ENCODE measurements at places on chromosomes 7 and 10.

GRCh38 chr10:22253580-22253882, 35.7 kb upstream of the EBLN1 start:
- no peak for DNase-seq

- no peak for DNase-seq
These were observed 19.3 kb upstream of the MYO3A start for GRCh38 chr10:25914776-25915175.

DNA sequence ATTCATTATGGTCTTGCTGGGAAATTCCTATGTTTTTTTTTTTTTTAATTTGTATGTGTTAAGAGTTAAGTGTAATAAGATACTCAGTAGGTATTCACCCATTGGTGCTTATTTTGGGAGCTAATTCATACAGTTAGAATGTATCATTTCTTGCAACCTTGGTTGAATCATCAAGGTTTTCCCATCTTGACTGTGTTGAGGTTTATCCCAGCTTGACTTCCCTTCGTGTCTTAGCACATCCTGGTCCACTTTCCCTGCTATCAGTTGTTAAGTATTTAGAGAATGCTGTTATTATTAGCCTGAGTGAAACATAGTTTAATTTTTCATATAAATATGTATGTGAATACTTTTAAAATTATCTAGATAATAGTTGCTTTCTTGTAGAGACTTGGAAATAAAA, 20.8 kb downstream of the RALA start:
- DNase-seq, result no peak

DNA sequence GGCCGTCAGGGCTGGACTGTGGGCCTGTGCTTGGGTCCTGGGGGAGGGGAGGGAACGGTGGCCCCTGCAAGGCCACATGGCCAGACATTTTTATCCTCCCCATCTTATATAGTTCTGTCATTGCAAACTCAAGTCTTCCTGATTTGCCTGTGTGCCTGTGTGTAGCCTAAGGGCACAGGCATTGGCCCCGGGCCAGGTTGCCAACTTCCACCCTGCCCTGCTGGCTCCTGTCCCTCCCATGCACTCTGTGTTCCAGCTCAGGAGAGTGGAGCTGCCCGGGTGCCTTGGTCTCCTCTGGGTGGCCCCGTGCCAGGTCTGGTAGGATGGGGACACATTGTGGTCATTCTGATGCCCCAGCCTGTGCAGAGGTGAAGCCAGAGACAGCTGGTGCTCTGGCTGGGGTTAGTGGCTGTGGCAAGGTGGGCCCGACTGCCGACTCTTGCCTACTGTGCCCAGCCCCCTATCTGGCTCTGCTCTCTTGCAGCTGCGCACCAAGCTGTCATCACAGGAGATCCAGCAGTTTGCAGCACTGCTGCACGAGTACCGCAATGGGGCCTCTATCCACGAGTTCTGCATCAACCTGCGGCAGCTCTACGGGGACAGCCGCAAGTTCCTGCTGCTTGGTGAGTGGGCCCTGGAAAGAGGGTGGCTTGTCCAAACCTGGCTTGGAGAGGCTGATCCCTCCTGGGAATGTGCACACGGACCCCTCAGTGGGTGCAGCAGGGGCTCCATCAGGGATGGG, 14.8 kb downstream of the NACAD start:
- no peak for DNase-seq

DNA sequence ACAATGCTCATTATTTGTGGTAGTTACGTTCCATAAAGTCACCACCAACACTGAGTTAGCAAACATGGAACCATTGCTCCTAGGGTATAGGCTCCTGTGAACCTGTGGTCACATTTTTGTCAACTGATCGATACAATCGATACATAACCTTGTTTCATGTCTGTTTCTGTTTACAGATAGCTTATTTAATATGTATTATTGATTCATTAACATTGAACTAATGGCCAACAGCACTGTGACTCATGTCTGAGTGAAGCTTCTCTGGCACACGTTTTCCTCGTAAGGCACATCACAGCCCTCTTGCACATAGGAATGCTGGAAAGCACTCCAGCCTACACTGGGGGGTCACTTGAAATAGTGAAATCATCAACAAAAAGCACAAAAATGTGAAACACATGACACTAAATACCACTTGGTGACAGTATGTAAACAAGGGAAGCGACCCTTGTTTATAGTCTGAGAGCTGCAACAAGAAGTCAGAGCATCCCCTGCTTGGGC, 27.0 kb downstream of the GHRHR start:
- no peak for DNase-seq

DNA sequence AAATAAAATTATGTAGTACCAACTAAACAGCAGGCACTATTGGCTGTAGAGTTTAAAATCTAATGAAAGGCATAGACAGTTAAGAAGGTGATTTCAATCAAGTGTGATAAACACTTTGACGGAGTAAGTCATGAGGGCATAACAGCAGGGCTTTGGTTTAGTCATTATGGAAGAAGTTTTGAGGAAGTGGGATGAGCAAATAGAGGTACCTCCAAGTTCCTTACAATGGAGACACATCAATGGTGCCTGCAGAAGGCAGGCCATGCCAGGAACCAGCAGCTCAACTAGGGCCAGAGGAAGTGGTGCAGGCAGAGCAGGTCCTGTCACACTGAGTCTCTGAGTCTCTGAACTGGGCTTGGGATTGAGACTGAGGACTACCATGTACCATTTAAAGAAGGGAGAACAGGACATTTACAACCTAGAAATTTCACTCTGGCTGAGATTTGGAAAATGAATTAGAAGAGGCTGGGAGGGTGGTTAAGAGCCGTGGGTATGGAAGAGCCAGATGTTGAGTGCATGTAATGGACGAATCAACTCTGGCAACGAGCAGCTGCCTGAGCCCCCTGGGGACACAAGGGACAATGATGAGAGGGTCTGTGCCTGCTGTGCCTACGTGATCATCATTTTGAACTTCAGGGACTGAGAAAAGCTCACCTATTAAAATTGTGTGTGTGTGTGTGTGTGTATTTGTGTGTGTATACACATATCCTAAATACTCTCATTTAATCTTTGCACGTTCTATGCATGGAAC, 208.7 kb upstream of the POM121L12 start:
- DNase-seq, result no peak

GRCh38 chr10:7561216-7561893, 105.4 kb downstream of the ITIH5 start:
- DNase-seq, result no peak

DNA sequence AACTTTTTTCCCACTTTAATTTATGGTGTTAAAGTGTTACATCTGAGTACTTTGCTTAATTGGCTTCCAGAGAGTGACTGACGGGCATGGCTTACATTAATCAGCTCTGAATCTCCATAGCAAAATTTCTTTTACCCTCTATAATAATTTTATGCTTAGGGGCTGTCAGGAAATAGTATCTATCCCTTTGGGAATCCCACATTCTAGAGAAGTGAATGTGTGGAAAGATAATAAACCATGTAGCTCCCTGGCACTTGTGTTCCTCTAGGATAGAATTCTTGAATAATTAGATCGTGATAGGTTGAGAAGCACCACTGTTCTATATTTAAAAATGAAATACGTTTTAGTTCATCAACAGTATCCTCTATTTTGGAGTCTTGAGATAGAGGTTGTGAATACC, 89.6 kb downstream of the DNAJB9 start:
- no peak for DNase-seq

- DNase-seq, result no peak
These were observed 70.4 kb downstream of the LYZL2 start for GRCh38 chr10:30559180-30559579.

DNA sequence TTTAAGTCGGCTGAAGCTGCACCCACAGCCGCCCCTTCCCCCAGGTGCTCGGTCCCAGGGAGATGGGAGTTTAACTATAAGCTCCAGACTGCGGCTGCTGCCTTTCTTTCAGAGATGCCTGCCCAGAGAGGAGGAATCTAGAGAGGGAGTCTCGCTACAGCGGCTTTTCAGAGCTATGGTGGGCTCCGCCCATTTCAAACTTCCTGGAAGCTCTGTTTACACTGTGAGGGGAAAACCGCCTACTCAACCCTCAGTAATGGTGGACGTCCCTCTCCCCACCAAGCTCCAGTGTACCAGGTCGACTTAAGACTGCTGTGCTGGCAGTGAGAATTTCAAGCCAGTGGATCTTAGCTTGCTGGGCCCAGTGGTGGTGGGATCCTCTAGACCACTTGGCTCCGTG, 135.4 kb downstream of the CXCL12 start:
- DNase-seq, result no peak

DNA sequence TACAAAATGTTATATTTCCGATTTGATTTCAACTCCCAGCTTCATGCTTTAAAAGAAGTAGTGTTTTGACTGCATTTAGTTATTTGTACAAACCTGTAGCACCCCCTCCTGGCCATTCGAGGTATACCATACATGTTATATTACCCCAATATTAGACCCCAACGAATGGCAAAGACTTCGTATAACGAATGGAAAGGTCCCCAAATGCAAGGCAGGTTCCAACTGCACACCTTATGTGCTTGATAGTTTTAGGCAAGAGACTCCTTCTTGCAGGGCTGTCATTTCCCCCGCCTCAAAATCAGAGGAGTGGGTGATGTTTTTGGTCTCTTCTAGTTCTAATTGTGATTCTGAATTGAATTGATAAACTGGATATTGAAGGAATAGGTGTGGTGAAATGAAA, 101.1 kb upstream of the TARP start:
- peak; percentile 61 for DNase-seq

- no peak for DNase-seq
These were observed 798 bp upstream of the AUTS2 start for GRCh38 chr7:69597278-69598076.

DNA sequence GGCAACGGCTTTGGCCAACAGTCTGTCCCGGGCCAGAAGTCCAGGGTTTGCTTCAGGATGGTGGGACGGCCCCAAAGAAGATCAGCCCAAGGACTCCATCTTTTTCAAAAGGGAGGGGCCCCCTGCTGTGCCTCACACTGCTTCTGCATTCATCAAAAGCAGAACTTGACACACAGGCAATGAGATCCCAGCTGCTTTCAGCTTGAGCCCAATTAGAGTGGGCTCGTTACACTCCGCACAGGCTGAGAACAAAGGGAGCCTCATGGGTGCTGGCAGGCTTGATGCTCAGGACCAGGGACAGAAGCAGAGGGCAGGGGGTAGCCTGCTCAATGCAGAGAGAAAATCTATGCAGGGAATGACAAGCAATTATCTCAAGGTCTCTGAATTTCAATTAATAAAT, 45.5 kb downstream of the VOPP1 start:
- DNase-seq, result no peak

GRCh38 chr10:23194966-23195845, 3.1 kb downstream of the PTF1A start:
- no peak for DNase-seq

- no peak for DNase-seq
These were observed 26.4 kb downstream of the RHOBTB1 start for GRCh38 chr10:60917331-60918280.

DNA sequence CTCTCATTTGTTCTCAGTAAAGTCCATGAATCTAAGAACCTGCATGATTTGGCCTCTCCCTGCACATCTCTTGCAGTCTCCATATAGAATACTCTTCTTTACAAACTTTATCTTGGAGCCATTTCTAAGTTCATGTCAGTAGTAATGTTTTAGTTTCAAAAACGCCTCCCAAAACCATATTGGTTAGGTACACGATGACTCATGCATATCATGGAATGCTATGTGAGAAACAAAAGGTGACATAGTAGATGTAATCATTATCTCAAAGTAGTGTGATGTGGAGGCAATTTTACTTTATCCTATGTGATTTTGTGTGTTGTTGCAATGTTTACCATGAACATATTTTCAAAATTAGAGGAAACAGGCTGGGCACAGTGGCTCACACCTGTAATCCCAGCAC, 520.7 kb downstream of the KCNMA1 start:
- DNase-seq, result no peak

DNA sequence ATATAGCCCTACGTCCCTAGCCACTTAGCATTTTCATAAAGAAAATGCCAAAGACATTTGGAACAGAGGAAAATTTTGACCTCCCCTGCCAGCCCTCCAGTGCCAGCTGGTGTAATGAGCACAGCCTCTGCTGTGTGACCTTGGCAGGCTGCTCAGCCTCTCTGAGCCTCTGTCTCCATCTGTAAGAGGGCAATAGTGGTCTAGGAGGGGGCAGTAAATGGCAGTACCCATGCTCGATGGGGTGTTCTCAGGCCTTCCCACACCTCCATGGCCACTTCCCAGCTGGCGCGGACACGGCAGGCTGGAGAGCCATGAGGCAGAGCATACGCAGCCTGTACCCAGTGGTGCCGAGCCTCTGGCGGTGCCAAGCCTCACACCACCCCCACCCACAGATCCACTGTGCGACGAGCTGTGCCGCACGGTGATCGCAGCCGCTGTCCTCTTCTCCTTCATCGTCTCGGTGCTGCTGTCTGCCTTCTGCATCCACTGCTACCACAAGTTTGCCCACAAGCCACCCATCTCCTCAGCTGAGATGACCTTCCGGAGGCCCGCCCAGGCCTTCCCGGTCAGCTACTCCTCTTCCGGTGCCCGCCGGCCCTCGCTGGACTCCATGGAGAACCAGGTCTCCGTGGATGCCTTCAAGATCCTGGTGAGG, 24.0 kb upstream of the CSGALNACT2 start:
- DNase-seq, result no peak

DNA sequence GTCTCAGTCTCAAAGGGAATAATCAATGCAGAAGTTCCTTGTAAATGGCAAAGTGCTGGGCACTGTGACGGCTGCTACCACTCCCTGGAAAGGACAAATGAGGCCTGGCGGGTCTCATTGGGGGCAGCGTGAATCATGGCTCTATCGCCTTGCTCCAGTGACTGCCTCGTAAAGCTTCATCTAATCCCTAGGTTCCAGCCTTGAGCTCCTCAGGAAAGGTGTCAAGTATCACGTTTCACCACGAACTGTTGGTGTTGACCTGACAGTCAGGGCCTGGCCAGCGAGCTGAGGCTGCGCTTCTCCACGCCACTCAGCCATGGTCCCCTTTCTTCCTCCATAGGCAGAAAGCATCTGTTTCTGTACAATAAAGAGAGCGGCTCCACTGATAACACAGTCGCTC, 126.7 kb upstream of the ZNF32 start:
- no peak for DNase-seq

GRCh38 chr7:6438427-6438826, 9.3 kb downstream of the DAGLB start:
- no peak for DNase-seq

DNA sequence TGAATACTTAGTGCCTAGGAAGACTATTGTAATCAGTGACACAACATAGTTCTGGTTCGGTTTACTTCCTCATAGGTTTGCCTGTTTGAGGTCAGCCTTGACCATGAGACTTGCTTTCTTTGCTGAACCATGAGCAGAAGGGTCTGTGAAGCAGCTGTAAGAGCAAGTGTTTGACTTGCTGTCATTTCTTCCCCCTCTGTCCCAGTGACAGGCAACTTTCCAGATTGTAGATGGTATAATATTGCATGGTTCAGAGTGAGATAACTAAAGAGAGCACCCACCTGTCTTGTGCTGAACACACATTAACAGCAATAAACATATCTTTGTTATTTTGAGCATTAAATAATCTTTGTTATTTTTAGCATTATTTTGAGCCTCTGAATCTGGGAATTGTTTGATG, 9.3 kb upstream of the RTKN2 start:
- no peak for DNase-seq

- no peak for DNase-seq
These were observed 862.3 kb upstream of the GHITM start for GRCh38 chr10:83276971-83277370.

GRCh38 chr7:101913247-101913721, 95.9 kb downstream of the CUX1 start:
- no peak for DNase-seq

GRCh38 chr7:148856578-148856881, 27.6 kb downstream of the EZH2 start:
- no peak for DNase-seq

- DNase-seq, result no peak
These were observed 446.4 kb downstream of the SDK1 start for GRCh38 chr7:3747467-3747866.
